ENCODE measurements at places on chromosomes 1 and 21.

- no peak for DNase-seq
These were observed 375.3 kb downstream of the DUSP10 start for GRCh38 chr1:221366495-221367110.

GRCh38 chr1:84163123-84163931 is 19.3 kb downstream of the PRKACB start:
- DNase-seq, result no peak

DNA sequence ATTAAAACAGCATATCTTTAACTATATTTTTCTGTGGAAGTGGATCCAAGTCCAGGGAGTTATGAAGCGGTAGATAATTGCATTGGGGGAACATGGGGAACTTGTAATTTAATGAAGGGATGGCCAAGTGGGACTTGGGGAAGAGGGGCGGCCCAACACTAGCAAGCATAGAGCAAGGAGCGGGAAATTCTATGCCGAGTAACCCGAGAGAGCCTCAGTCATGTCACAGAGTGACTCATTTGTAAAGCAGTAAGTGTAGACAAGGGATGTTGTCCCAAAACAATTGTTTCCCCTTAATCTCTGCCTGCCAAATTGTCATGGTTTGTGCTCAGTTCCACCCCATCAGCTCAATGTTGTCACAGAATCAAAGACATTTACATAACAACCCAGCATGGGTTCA is 620.1 kb downstream of the AJAP1 start:
- DNase-seq, result no peak

- no peak for DNase-seq
These were observed 10.6 kb downstream of the PCNT start for GRCh38 chr21:46334351-46335140.

All from T-helper 9 cell (primary cell).